Caudate nucleus (tissue), 63 donors: ENCODE measurements at places on chromosomes 11 and 22.

DNA sequence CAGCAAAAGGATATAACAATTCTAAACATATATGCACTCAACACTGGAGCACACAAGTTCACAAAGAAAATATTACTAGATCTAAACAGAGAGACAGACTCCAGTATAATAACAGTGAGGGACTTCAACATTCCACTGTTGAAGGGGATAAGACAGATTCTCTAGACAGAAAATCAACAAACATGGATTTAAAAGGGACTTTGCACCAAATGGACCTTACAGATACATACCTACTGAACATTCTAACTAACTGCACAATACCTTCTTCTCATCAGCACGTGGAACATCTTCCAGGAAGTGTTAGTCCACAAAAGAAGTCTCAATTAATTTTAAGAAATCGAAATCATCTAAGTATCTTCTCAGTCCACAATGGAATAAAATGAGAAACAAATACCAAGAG is 26.6 kb downstream of the RSF1 start:
- no peak for DNase-seq

DNA sequence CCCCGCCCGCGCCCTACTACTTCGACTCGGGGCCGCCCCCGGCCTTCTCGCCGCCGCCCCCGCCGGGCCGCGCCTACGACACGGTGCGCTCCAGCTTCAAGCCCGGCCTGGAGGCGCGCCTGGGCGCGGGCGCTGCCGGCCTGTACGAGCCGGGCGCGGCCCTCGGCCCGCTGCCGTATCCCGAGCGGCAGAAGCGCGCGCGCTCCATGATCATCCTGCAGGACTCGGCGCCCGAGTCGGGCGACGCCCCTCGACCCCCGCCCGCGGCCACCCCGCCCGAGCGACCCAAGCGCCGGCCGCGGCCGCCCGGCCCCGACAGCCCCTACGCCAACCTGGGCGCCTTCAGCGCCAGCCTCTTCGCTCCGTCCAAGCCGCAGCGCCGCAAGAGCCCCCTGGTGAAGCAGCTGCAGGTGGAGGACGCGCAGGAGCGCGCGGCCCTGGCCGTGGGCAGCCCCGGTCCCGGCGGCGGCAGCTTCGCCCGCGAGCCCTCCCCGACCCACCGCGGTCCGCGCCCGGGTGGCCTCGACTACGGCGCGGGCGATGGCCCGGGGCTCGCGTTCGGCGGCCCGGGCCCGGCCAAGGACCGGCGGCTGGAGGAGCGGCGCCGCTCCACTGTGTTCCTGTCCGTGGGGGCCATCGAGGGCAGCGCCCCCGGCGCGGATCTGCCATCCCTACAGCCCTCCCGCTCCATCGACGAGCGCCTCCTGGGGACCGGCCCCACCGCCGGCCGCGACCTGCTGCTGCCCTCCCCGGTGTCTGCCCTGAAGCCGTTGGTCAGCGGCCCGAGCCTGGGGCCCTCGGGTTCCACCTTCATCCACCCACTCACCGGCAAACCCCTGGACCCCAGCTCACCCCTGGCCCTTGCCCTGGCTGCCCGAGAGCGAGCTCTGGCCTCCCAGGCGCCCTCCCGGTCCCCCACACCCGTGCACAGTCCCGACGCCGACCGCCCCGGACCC is 17.4 kb upstream of the ACR start:
- DNase-seq: no peak

DNA sequence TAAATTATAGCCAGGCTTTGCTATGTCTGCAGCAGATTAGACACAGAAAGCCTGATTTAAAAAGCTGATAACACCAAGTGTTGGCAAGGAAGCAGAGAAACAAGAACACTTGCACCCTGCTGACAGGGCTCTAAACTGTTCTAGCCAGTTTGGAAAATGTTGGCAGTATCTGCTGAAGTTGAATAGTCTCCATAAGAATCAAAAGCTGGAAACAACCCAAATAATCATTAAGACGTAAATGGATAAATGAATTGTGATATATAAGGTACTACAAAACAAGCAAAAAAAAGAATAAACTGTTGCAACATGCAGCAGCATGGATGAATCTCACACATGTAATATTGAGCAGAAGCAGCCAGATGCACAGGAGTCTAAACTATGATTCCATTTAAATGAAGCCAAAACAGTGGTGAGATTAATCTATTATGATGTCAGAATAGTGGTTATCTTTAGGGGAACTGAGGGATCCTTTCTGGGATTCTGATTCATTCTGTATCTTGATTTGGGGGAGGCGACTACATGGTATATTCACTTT is 40.4 kb upstream of the ADORA2A start:
- no peak for DNase-seq

DNA sequence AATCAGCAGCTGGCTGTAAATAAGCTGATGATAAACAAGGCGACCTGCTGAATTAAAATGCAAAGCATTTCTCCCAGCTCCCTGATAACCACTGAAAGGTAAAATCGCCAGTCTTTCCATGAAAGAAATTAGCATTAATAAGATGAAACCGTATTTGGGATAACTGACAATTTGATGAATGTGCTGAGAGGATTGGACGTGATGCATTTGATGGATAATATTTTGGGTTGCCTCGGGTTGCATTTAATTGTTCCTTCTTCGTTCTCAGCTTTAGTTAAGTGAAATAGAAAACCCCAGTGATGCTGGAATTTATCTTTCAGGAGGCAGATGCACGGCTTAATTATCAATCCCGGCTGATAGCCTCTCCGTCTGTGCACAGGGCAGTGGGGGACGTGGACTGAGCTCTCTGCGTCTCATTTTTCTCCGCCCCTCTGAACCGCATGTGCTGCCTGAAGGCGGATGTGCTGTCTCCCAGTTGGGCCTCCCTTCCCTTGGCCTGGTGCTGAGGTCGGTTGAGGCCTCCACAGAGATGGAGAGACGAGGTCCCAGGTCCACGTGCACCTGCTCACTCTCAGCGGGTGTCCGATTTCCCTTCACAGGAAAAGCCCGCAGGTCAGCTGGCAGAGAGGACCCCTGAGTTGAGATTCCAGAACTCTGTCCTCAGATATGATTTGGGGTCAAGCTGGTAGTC is 846.2 kb downstream of the BRD1 start:
- DNase-seq: no peak

- DNase-seq: no peak
Observed at GRCh38 chr11:106475181-106475580, 397.7 kb downstream of the AASDHPPT start.

- no peak for DNase-seq
Observed at GRCh38 chr11:115257678-115258077, 246.5 kb downstream of the CADM1 start.

DNA sequence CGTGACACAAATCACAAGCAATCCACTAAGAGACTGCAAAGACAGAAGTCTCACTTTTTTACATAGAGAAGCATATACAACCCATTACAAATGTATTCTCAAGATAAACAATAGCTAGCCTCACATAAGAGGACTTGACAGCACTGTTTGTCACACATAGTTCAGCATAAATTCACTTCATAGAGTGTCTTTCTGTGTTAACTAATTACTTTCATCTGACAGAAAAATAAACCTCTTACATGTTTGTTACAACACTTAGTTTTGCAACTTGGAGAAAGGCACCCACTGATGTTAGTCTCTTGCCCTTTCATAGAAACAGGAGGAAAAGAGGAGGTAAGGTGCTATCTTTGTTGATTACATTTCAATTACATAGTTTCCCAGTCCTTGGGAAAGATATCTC is 2221.9 kb upstream of the RAG2 start:
- DNase-seq: no peak

DNA sequence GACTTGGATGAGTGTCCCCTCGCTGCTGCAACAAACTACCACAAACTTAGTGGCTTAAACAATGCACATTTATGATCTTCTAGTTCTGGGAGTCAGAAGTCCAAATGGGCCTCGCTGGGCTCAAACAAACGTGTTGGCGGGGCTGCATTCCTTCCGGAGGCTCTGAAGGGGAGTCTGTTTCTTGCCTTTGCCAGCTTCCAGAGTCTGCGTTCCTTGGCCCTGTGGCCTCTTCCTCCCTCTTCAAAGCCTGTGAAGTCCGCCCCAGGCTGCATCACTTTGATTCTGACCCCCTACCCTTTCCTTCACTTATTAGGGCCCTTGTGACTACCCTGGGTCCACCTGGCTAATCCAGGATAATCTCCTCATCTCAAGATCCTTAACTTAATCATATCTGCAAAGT is 80.3 kb upstream of the NECTIN1 start:
- DNase-seq: no peak

DNA sequence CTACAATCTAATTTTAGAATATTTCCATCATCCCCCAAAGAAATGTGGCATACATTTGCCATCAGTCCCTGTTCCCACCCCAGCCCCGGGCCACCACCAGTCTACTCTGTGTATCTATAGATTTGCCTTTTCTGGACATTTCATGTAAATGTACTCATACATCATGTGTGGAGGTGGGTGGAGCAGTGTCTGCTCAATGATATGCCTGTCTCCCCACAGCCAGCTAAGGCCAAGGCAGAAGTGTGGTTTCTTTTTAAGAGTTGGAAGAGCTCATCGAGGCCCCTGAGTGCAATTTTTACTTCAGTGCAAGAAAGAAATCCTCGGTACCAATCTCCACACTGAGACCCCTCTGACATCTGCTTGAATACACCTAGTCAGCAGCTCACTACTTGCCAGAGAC is 80.5 kb downstream of the TP53I11 start:
- no peak for DNase-seq
